ENCODE measurements at places on chromosomes 3 and 15.
A peak's percentile ranks its signal among the peaks of the same experiment; 100 is the strongest.

DNA sequence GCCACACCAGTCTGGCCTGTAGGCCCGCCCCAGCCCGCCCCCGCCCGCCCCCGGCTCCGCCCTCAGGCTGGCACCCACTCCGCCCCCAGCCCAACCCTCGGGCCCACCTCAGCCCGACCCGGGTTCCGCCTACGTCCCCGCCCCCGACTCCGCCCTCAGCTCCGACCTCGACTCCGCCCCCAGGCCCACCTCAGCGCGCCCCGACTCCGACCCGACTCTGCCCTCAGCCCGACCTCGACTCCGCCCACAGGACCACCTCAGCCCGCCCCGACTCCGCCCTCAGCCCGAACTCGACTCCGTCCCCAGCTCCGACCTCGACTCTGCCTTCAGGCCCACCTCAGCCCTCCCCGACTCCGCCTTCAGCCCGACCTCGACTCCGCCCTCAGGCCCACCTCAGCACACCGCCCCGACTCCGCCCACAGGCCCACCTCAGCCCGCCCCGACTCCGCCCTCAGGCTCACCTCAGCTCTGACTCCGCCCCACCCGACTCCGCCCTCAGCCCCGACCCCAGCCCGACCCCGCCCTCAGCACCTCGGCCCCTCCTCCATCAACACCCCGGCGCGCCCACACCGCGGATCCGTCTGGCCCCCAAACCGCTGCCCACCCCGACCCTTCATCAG lies at the start of gene RAB43:
TSS of gene RAB43 (minus strand) at position 13 of the 620 bp plus-strand sequence. CDS start 315 bp downstream, outside the sequence.
- peak within 1 kb of the TSS; percentile 85 for H3K4me3 ChIP-seq
- peak within 1 kb of the TSS; percentile 97 for H3K27ac ChIP-seq
- H3K27me3 ChIP-seq = no peaks in the 10 kb centered on the region
- H3K4me1 ChIP-seq = peaks cover 57% of the 10 kb centered on the region

DNA sequence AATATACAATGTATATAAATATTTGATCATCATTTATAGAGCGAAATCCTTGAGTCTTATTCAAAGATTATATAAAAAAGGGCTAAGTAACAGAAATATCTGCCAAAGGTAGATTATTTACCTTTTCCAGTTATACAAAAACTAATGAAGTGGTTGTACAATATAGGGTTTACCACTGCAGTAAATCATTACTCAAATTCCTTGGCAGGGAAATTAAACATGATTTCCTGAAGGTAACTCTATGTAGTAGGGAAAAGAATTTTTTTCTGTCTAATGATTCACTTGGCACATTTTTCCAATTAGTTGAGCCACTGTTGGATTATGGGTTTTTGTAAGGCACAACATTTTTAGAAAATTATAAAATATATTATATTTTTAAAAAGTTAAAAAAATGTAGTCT lies 129.6 kb downstream of the NR2F2 start:
- no peaks in the 10 kb centered on the region for H3K4me1 ChIP-seq
- H3K36me3 ChIP-seq = no peaks in the 10 kb centered on the region
- no peak overlapping the region for H3K4me3 ChIP-seq
- H3K27me3 ChIP-seq = no peaks in the 10 kb centered on the region

DNA sequence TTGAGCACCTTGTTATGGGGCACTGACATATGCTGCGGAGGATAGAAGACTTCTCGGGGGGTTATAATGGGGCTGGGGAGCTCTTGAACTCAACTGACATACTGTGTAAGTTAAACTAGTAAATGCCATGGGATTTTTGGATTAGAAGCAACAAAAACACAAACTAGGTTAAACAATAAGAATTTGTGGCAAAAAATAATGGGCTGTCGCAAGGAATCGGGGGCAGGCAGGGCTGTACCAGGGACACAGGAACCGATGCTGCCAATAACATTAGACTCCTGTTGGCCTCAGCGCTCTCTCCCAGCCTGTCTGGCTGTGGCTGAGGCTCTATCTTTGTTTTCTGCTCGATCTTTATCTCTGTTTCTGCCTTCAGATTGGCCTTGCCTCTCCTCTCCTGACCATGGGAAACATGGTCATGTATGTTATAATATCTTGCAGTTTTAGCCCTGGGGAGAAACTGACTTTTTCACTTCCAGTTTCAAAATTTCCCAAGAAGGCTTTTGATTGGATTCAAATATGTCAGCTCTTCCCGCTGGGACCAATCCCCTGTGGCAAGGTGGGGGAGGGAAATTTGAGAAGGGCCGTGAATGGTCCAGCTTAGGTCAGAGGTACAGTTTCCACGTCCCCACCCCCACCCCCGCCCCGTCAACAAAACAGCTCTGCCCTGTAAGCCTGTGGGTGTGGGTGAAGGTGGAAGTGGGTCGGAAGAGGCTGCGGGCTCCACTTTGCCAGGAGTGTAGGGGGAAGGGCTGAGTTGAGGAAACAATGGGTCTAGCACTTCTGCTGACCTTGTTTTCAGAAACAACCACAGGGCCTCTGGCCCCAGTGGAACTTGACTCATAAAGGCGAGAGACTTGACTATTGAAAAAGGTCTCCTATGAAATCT lies 161.1 kb upstream of the TBL1XR1 start:
- peak; percentile 83 for DNase-seq
- no peaks in the 10 kb centered on the region for H3K36me3 ChIP-seq
- peak overlapping the region; percentile 24 for H3K4me3 ChIP-seq

GRCh38 chr3:58798312-58798711 lies 131.7 kb upstream of the FAM3D start:
- no peaks in the 10 kb centered on the region for H3K4me1 ChIP-seq
- no peaks in the 10 kb centered on the region for H3K27me3 ChIP-seq
- H3K36me3 ChIP-seq = no peaks in the 10 kb centered on the region
- no peak for DNase-seq
- H3K4me3 ChIP-seq = no peak overlapping the region
- no peak overlapping the region for H3K27ac ChIP-seq

- H3K4me1 ChIP-seq = no peaks in the 10 kb centered on the region
- H3K27ac ChIP-seq = no peak overlapping the region
- H3K4me3 ChIP-seq = no peak overlapping the region
- DNase-seq = no peak
These were observed 196.0 kb downstream of the DPH6 start for GRCh38 chr15:35349916-35350315.

DNA sequence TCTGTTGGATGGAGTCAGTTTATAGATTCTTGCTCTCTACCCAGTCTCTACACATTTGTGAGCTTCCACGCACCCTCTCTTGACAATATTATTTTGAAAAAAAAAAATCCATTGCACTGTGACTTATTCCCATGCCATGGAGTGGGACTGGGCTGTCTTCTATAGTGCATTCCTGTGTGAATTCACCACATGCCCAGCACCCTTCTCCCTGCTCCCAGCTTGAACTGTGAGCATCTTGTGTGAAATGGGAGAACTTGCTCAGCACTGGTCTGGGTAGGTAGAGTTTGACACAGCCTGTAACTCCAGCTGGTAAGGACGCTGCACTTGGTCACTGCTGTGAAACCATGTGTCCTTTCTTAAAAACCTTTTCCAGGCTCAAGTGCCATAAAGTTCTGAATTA lies 91.9 kb downstream of the ARNT2 start:
- no peaks in the 10 kb centered on the region for H3K27me3 ChIP-seq
- DNase-seq = no peak
- no peak overlapping the region for H3K4me3 ChIP-seq
- H3K27ac ChIP-seq = no peak overlapping the region

Data from stomach (tissue), 19 donors.